Left ventricle myocardium inferior (tissue), 1 donor: ENCODE measurements at places on chromosomes 4 and X. TPM values are rescaled to one million over a fixed set of nuclear protein-coding genes. Genes with fewer than 3 reads are reported as not detected.

The SNX12 gene
- total RNA-seq: 42.7 TPM

The UGT2A1 gene
- not detected for total RNA-seq

The INTU gene
- 5.2 TPM for total RNA-seq

The MAGEE1 gene
- 3.3 TPM for total RNA-seq

The NPY2R gene
- total RNA-seq: not detected

The NAT8L gene
- 0.52 TPM for total RNA-seq

The FGFR3 gene
- 3.5 TPM for total RNA-seq

The STOX2 gene
- 12.2 TPM for total RNA-seq

The ARSJ gene
- 1.2 TPM for total RNA-seq

The SYN1 gene
- 13.9 TPM for total RNA-seq

The BEX1 gene
- total RNA-seq: 10.8 TPM

The TLR1 gene
- 3.5 TPM for total RNA-seq

The IL15 gene
- 2.2 TPM for total RNA-seq

The AKAP14 gene
- total RNA-seq: not detected

The MAGT1 gene
- total RNA-seq: 54.3 TPM

DNA sequence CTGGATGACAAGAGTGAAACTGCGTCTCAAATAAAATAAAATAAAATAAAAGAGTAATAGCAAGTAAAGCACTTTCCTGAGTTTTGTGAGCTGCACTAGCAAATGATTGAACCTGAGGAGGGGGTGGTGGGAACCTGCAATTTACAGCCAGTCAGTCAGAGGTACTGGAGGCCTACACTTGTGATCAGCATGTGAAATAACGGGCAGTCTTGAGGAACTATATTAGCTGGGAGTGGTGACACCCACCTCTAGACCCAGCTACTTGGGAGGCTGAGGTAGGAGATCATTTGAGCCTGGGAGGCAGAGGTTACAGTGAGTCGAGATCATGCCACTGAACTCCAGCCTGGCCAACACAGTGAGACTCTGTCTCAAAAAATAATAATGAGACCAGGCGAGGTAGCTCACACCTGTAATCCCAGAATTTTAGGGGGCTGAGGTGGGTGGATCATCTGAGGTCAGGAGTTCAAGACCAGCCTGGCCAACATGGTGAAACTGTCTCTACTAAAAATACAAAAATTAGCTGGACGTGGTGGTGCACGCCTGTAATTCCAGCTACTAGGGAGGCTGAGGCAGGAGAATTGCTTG is 537.1 kb upstream of the HTR2C start:
- DNase-seq: no peak

GRCh38 chr4:106624671-106625070 is 256.1 kb upstream of the GIMD1 start:
- no peak for DNase-seq

- peak; percentile 36 for DNase-seq
These were observed 66.8 kb upstream of the UCP1 start for GRCh38 chr4:140635606-140636005.

GRCh38 chrX:98296129-98296528 is 1412.4 kb downstream of the RPA4 start:
- no peak for DNase-seq

DNA sequence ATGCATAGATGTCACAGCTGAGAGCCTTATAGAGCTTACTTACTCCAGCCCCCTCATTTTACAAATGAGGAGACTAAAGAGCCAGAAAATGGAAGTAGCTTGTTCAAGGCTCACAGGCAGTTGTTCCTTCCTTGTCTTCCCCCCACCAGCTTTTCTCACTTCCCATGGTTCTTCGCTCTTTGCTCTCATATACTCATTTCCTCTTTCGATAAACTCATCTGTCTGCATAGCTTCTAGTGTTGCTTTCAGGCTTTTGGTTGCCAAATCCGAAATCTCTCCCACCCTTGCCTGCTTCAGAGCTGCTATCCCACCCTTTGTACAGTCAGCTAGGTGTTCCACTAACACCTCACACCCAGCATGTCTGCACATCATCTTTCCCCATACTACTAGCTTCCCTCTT is 25.0 kb upstream of the GJB1 start:
- DNase-seq: no peak

GRCh38 chrX:68878977-68879645 is 50.3 kb downstream of the EFNB1 start:
- DNase-seq: no peak

GRCh38 chr4:125398263-125399002 is 83.7 kb downstream of the FAT4 start:
- DNase-seq: no peak

DNA sequence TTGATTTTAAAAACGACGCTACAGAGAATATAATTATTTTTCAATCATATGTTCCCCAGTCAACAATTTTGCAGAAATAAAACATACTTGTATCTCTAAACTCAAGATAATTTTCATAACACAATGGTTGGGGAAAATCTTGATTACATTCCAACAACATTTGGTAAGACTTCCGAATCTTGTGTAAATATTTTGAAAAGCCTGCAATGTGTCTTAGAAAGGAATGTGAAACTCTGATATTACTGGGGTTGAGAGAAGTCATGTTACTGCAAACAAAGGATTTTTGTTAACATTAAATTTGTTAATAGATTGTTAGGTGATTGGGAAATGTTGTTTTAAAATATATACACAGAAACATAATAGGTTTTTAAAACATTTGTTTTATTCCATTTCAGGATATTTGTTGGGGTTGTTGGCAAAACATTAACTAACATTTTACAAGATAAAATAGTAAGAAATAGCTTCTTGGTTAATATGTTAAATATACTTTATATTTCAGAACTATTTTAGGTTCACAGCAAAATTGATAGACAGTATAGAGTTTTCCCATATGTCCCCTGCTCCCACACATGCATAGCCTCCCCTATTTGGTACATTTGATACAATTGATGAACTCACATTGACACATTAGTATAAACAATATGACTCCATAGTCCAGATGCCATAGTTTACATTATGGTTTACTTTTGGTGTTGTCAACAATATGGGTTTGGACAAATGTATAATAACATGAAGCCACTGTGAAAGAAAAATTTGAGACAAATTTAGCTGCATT is 218.6 kb upstream of the FAM47A start:
- DNase-seq: no peak

DNA sequence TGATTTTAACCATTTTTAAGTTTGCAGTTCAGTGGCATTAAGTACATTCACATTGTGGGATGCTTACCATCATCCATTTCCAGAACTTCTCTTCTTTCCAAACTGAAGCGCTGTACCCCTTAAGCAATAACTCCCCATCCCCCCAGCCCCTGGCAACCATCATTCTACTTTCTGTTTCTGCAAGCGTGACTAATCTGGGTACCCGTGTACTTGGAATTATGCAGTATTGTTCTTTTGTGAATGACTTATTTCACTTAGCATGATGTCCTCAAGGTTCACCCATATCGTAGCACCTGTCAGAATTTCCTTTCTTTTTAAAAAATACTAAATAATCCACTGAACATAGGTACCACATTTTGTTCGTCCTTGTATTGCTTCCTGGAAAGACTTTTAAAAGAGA is 32.9 kb downstream of the USP9X start:
- no peak for DNase-seq

- DNase-seq: no peak
These were observed 19.7 kb downstream of the PRIMPOL start for GRCh38 chr4:184669251-184669650.

GRCh38 chr4:47510506-47511143 is 25.6 kb downstream of the ATP10D start:
- DNase-seq: no peak

GRCh38 chr4:174709526-174709925 is 119.5 kb downstream of the GLRA3 start:
- no peak for DNase-seq

DNA sequence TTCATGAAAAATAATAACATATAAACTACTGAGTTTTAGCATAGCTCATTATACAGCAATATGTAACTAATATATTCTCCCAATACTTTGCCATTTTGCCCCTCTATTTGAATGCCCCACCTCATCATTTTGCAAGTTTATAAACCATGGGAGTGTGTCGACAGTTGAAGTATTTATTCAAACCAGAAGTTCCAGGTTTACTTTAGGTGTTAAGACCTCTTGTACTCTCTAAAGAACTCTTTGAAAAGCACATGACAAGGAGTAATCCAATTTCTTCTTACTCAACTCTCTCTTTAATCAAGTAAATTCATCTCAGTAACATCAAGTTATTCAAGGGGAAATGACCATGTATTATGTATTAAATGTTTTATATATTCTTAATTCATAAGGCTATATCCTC is 240.7 kb downstream of the COX18 start:
- DNase-seq: no peak

GRCh38 chr4:138062929-138063328 is 179.2 kb downstream of the SLC7A11 start:
- no peak for DNase-seq

GRCh38 chr4:7505116-7505900 is 70.6 kb upstream of the PSAPL1 start:
- DNase-seq: no peak

DNA sequence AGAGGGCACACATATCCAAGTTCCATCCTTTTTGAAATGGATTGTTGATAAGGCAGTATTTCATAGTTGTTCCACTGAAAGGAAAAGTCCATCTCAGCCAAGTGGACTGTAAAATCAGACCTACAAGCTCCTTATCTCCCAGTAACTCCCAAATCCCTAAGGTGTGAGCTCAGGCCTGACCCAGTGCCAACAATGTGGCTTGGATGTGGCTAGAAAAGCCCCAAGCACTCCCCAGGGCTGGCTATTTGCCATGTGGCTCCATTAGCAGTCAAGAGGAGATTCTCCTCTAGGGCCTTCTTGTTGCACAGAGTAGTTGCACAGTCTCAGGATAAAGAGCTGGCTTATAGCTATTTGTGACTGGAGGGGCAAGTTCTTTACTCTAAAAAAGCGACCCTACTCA is 25.0 kb upstream of the DGKK start:
- peak; percentile 32 for DNase-seq

- no peak for DNase-seq
These were observed 31.7 kb upstream of the MANBA start for GRCh38 chr4:102792361-102792936.

DNA sequence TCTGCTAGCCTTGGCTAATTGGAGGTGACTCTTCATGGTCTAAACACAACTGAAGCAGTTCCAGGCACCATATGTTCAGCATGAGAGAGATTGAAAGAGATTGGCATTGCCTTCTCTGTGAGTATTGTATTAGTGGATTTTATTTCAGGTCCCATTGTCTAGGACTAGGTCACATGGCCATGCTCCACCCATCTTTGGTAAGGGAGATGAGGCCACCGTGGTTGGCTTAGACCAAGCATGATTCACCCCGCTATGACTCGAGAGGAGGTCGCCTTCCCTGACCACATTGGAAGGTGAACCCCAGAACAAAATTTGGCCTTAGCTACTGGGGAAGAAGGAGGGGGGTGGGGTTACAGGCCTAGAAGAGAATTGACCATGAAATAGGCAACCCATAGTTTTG is 109.9 kb upstream of the BCOR start:
- no peak for DNase-seq

GRCh38 chr4:81350040-81350439 is 121.7 kb downstream of the RASGEF1B start:
- DNase-seq: no peak

GRCh38 chr4:4574792-4575191 is 32.9 kb upstream of the STX18 start:
- peak; percentile 42 for DNase-seq
